CD4-positive, alpha-beta T cell treated with Interleukin-4 for 1 hour (primary cell): ENCODE measurements at places on chromosomes 5 and 9.

GRCh38 chr9:33379666-33380389 is 22.5 kb downstream of the AQP7 start:
- no peak for DNase-seq

DNA sequence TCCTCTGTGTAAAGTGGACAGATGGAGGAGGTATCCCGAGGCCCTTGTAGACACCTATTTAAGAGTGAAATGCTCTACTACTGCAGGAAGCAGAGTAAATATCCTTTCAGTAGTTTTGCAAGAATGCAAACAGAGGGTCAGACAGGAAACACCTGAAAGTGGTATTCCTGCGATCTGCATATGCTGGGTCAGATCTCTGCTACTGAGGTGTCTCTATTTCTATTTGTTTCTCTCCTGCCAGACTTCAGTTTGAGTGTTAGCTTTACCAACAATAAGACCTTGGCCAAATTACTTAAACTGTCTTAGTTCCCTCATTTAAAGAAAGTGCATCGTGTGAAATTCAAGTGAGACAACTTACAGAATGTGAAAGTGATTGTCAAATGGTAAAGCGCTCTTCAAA is 47.6 kb downstream of the JAKMIP2 start:
- no peak for DNase-seq

DNA sequence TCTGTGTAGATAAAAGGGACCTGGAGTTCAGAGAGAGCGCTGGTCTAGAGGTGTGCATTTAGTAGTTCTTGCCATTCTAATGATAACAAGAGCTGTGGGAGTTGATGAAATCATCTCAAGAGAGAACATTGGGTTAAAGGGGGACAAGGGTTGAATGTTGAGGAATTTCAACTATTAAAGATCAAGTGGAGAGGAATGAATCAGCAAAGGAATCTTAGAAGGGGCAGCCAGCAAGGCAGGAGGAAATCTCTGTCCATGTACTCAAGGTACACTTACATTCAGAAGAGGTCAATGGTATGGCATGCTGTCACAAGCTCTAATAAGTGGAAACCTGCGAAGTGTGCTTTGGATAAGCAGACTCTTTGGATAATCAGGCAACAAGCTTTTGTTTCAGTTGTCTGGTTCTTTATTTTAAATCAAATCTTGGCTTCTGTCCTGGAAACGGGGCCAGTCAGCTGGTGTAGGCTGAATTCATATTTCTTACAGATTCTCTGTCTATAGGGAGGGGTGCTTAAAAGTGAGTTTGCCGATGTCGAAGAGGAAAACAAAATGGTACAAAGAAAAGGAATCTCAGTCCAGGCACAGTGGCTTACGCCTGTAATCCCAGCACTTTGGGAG is 320.5 kb upstream of the CD180 start:
- DNase-seq = no peak

- DNase-seq = no peak
Observed at GRCh38 chr9:9574080-9574479, 1038.7 kb downstream of the PTPRD start.

DNA sequence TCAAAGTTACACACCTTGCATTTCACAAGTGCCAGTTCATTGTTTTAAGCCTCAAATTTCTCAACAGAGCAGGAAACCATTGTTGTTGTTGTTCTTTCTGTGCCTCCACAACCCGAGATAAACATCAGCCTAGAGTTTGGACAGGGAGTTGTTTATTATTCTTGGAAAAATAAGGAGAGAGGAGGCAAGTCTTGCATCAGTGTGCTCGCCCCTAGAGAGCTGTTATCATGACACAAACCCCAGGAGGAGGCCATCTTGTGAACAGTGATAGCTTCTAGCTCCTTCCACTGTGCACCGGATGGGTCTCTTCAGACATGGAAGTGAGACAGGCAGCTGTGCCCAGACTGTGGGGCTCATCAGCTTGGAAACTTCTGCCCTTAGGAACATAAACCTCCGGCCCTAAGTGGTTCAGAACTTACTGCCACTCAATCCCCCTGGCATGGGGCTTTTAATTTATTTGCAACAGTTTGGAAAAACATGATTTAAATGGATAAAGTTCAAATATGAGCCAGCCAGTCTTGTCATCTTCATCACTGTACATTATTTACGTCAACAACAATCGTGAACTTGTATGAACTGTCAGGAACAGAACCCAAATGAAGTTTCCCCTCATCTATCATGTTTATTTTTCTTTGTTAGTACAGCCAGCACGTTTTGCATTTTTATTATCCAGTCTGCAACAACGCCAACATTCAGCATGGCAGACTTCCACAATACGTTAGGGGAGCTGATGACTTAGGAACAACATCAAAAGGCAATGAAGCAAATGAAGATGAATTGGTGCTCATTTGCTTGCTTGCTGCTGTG is 181.7 kb upstream of the S1PR3 start:
- no peak for DNase-seq

- DNase-seq = no peak
Observed at GRCh38 chr5:107123014-107123413, 547.7 kb downstream of the EFNA5 start.

GRCh38 chr9:105921057-105921726 is 226.9 kb downstream of the TMEM38B start:
- no peak for DNase-seq

- no peak for DNase-seq
Observed at GRCh38 chr9:108668191-108668937, 187.4 kb downstream of the ACTL7B start.

DNA sequence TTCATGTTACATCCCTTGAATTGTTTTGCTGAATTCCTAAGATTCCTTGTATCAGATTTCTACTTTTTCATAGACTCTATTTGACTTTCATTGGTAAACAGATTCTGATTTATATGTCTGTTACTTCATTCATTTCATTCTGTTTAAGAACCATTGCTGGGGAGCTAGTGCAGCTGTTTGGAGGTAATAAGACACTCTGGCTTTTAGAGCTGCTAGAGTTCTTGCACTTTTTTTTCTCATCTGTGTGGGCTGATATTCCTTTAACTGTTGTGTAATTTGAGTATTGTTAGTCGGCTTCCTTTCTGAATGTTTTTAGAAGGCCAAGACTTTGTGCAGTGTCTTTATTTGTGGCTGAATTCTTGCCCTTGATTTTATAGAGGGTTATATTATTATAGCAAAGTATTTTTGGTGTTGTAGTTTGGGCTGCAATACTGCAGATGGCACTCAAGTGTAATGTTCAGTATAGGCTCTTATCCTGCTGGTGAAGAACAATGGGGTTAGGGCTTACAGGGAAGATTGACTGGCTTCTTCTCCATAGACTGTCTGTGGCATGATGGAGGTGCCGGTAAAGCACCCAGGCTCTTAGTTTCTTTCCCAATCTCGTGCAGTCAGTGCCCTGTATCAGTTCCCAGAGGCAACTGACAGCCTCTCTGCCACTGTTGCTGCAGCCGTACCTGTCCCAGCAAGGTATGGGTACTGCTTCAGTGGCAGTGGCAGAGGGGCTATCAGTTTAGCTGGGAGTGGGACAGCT is 162.2 kb downstream of the OXCT1 start:
- no peak for DNase-seq

- DNase-seq = no peak
Observed at GRCh38 chr5:146273109-146273508, 65.5 kb upstream of the POU4F3 start.

- DNase-seq = no peak
Observed at GRCh38 chr5:118326481-118327045, 661.8 kb downstream of the DTWD2 start.

DNA sequence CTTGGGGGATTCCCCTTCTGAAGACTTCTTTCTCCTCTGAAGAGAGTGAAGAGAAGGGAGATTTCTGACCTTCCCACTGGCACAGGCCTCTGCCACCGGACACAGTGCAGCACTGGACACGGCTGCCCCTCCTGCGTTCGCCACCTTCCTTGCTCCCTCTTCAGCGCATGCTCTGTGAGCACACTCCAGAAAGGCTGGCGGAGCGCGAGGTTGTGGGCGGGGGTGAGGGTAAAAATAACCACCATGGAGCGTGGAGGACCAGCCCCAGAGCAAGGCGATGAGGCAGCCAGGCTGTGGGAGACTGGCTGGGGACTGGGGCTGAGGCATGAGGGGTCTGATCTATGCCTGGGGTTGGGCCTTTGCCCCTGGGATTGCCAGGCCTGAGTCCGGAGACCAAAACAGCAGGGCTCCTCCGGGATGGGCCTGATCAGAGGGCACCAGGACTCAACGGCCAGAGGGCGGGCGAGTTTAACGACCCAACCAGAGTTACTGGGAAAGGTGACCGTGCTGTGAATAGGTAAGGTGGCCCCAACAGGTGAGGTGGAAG is 97.2 kb downstream of the ROR2 start:
- DNase-seq = no peak

DNA sequence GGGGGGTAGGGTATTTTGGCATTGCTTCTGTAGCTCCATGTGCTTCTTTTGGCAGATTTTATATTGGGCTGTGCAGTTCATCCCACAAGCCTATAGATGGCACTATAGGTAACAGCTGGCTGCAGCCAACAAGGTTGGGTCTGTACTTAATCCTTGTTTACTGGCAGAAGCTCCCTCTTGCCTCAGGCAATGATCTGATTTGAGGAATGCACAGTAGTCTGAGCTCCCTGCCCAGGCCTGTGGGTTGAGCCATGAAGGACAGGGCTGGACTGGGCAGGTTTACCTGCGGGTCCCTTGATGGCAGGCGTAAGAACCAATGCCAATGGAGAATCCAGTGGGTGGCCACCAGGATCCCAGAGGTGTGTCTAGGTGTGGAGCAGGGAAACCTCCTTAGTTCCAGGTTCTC is 11.7 kb upstream of the OR1J2 start:
- peak; percentile 34 for DNase-seq

GRCh38 chr5:148469501-148469935 is 85.8 kb downstream of the FBXO38 start:
- DNase-seq = no peak

GRCh38 chr9:117307701-117308100 is 107.2 kb downstream of the ASTN2 start:
- DNase-seq = no peak

DNA sequence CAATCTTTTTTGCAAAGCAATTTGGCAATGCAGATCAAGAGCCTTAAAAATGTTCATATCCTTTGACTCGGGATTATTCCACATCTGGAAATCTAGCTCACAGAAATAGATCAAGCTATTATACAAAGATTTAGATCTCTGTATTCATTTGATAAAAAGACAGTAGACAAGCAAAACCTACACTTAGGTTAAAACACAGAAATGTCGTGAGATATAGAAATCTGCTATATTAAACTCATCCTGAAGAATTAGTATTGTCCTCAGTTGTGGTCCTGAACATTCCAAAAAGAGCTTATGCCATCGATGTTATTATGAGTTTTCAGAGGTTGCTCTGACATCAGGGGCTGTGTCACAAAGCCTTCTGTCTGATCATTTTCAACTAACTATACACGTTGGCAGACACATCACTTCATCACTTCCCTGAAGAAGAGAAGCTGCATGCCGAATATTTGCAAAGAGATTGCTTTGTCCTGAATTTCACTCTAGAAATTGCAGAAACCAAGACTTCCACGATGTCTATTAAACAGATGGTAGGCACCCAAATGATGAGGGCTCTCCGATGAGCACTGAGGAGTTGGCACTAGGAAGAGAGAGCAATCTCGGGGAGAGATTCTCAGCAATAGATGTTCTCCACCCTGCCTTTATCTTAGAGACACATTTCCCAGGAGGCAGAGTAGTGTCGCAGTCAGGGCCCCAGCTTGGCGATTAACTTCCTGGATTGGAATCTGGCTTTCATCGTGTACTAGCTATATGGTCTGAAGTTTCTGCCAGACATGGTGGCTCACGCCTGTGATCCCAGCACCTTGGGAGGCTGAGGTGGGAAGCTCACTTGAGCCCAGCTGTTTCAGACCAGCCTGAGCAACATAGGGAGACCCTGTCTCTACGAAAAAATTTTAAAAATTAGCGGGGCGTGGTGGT is 1.9 kb upstream of the UBTD2 start:
- no peak for DNase-seq

DNA sequence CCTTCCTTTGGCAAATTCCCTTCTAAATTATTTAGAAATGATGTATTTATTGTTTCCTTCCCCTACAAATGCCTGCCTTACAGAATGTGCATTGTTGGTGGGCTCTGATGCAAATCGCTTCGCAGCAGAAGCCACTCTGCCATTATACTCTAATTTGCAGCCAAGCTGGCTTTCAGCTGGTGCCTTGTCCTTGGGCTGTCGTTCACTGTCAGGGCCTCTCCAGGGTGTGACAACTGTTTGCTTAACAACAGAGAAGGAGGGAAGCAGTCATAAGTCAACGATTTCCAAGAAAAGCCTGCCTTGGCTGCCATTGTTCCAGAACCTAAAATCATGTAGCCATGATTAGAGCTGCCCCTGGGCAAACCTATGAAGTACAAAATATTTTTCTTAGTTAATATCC is 260.1 kb upstream of the RGMB start:
- DNase-seq = no peak

GRCh38 chr9:93230185-93230584 is 46.2 kb downstream of the WNK2 start:
- no peak for DNase-seq

- no peak for DNase-seq
Observed at GRCh38 chr5:104370523-104370922, 807.9 kb upstream of the NUDT12 start.

DNA sequence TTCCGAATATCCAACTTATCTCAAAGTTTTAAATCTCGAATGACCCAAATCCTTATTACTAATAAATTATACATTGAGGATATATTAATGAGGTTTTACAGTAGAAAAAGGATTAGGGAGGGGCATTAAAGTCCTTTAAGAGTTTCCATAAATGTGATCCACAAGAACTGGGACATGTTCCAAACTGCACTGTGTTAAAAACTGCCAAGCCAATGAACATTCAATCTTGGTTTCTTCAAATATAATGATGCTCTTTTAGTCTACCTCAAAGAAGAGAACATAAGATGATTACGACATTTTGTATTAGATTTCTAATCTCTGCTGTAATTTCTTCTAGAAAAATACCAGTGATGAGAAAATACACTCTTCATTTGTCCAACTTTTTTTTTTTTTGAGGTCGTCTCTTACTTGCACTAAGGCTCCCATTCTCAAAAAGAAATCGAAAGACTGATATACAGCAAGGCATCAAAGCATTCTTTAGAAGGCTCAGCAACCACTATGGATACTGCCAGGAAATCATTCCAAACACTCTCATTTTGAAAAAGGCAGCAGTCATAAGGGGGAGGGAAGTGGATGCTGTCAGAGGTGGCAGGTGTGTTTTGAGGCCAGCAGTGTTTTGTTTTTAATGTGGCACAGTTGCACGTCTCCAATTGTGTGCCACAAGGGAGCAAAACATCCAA is 1.7 kb downstream of the PTAR1 start:
- no peak for DNase-seq

GRCh38 chr9:136245219-136246150 is at the start of gene QSOX2:
QSOX2 (minus strand) TSS chr9:136245812; CDS start chr9:136245803, 9 bp downstream.
- DNase-seq = peak; percentile 86

DNA sequence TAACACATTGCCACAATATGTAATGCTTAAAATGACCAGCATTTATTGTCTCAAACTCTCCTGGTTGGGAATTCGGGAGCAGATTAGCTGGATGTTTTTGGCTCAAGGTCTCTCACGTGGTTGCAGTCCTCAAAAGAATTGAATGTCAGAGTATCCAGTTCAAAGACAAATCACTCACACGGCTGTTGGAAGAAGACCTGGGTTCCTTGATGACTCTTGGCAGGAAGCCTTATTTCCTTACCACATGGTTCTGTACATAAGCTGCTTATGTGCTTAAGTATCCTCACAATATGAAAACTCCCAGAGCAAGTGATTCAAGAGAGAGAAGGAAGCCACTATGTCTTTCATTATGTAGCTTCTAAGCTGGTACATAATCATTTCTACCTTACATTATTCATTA is 230.3 kb upstream of the PTPRD start:
- DNase-seq = no peak

- DNase-seq = no peak
Observed at GRCh38 chr9:26813247-26813646, 79.4 kb downstream of the CAAP1 start.

- DNase-seq = no peak
Observed at GRCh38 chr5:125294844-125295243, 548.4 kb upstream of the ZNF608 start.
